ENCODE measurements at places on chromosomes 2 and 18.

DNA sequence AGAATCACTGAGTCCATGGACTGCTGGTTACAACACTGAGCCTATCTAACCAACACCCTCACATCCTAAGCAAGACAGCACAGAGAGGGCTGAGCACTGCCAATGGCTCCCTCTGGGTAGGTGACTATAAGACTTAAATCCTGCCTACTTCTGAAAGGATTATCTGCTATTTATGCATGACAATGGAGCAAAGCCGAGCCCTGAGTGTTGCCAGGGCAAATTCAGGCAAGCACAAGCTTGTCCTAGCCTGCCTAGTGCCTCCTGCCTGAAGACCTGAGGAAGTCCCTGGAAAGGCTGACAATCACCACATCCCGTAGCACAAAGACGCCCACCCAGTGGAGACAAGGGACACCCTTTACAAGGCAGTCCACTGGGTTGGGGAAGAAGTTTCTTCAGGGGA lies 129.7 kb downstream of the OSR1 start:
- no peak for DNase-seq

DNA sequence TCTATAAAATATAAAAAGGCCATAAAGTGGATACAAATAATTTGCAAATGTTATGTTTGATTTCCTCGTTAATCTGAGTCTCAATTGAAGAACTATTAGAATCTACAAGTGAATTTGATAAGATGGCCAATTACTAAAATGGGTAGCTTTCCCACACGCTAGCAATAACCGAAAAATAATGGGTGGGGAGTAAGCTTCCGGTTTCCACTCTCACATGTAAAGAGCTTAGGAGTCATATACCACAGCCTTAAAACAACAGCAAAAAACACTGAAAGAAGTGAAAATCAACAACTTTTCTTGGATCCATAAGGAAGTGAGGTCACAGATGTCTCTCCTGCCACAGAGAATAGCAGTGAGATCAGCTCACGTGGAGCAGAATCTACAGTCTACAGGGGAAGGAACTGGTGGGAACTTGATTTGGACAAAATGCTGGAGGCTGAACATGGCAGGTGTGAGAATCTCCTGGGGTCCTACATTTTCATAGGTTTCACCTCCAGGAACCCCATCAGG lies 18.6 kb downstream of the THAP4 start:
- DNase-seq, result no peak

- DNase-seq, result peak; percentile 78
These were observed at the start of gene METTL5 for GRCh38 chr2:169824373-169825333. Gene METTL5 (minus strand): TSS chr2:169824905. CDS start chr2:169824597, 308 bp downstream.

DNA sequence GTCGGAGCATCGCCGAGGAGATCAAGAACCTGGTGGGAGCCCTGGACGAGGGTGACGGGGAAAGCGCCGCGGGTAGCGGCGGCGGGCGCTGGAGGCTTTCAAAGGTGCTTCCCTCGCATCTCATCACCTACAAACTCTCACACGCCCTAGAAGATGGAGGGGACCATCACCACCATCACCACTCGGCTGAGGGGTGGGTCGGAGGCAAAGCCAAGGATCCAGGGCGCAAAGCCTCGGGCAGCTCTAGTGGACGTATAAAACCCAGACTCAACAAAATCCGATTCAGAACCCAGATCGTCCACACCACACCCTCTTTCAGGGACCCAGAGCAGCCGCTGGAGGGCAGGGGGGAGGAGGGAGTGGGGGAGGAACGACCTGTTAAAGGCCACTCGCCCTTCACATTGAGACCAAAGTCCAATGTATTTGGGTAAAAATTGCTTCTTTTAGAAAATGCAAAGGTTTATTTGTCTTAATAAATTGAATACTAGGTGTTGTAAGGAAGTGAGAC lies 1.5 kb downstream of the SOWAHC start:
- no peak for DNase-seq

DNA sequence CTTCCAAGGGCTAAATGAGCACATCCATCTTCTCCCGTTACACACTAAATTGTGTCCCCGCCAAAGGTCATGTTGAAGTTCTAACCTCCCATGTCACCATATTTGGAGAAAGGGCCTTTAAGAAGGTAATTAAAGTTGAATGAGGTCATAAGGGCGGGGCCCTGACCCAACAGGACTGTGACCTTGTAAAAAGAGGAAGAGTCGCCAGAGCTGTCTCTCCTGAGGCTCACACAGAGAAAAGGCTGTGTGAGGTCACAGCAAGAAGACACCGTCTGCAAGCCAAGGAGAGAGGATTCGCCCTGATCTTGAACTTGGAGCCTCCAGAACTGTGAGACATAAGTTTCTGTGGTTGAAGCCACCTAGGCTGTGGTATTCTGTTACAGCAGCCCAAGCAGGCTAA lies 24.1 kb downstream of the TRABD2A start:
- no peak for DNase-seq

- DNase-seq, result no peak
These were observed 2.7 kb upstream of the CROCC2 start for GRCh38 chr2:240903191-240904060.

GRCh38 chr2:25460261-25460905 lies 118.7 kb upstream of the DNMT3A start:
- no peak for DNase-seq

DNA sequence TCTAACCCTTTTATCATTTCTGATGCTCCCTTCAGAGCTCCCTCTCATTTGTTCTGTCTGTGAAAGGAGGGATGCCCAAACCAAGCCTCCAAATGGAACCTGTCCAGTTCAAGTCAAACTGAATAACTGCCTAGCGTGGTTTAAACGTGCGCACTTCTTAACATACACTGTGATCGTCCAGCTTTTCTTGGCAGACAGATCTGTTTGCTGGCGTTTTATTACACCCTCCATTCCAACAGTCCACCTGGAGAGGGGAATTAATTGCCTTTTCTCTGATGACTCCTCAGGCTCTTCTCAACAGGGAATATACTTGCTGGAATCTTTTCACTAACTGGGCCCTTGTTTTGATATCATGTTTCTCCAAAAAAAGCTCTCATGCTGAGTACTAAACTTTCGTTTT lies 379.2 kb upstream of the POU3F3 start:
- DNase-seq, result no peak

- peak; percentile 66 for DNase-seq
These were observed 15.6 kb upstream of the MAP3K20 start for GRCh38 chr2:173059971-173060461.

DNA sequence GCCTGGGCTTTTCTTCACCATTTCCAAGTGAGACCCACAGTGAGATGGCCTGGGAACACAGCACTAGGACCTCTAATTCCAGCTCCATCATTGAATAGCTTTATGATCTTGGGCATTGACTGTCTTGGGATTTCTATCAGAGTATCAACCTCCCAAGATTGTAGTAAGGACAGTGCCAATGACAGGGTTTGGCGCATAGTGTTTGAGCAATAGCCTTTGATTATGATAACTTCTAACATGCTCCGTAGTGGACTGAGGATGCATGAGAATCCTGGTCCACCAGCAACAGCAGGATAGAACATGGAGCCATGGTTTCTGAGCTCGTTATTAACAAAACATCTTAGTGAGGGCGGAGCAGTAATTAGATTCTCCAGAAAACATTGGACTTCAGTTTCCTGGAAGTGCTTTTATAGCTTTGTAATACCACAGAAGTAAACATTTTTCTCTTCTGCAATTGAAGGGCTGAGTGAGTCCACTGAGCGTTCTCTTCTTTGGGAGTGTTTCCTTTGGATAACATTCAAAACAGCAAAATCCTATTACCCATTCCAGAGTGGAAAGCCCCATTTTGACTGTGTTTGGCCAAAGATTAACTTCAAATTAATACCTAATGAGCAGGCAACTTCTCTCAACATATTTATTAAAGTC lies 63.7 kb downstream of the IL1R2 start:
- DNase-seq, result peak; percentile 86

GRCh38 chr2:166464187-166464586 lies 29.9 kb downstream of the SCN7A start:
- DNase-seq, result no peak

DNA sequence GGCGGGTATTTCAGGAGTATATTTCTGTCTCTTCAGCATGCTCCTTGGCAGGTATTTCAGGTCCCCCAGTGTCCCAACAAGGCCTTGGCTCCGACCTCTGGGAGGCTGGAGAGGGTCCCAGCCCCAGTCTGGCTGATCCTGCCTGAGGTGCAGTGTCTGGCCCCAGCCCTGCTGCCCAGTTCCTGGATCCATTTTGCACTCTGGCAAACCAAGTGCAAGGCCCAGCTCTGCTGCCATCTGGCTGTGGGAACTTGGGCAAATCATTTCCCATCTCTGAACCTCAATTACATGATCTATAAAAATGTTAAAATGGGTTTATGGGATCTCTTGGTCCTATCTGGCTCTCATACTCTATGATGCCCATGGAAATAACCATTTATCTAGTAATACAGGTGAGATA lies 63.6 kb downstream of the ZBTB7C start:
- no peak for DNase-seq

DNA sequence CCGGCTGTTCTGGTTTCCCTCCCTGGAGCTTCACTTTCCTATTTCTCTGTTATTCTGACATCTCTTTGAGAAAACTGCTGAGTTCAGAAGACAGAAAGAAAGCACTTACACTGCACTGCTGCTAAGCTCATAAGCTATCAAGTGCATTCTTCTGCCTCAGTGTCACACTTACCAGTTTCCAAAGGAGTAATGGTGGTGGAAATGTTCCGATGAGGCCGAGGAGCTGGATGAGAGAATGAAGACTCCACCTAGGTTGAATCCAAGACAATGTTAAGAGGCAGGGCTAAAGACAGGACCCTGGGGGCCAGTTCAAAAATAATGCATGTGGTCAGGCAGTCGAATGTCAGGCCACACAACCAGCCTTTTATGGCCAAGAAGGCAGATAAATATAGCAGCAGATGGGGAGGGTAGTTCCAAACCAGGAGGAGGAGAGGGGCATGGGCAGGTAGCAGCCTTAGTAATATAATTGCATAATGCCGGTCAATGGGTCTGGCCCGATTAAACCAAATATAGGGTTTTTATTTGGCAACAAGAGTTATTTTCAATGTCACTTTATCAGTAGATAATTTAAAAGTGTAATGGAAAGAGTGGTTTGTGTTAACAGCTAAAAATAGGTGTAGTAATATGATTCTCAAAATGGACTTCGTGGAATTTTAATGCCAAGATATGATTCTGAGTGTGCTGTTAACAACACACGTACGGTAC lies at the start of gene MYOM1:
Gene MYOM1, minus strand, starts transcription at position 338 of the 705 bp plus-strand sequence. CDS start 4,745 bp downstream, outside the sequence.
- DNase-seq, result no peak

DNA sequence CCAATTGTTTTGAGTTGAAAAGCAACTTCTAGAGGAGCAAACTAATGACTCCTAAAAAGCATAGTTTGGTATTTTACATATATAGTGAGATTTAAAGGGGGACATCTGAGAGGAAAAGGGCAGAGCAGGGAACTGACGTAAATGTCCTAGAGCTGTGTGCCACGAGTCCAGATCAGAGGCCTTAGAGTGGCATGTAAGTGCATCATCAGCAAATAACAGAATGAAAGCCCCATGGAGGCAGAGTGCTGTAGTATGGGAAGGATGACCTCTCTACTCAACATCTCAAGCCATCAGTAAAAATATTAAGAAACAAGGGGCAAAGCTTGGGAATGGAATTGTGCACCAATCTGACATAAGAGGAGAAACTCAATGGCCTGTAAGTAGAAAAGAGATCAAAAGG lies 31.4 kb downstream of the SCG2 start:
- no peak for DNase-seq

- no peak for DNase-seq
These were observed 185.8 kb downstream of the NDUFA10 start for GRCh38 chr2:239839306-239839705.

GRCh38 chr18:62606106-62606505 lies 83.3 kb downstream of the ZCCHC2 start:
- no peak for DNase-seq

DNA sequence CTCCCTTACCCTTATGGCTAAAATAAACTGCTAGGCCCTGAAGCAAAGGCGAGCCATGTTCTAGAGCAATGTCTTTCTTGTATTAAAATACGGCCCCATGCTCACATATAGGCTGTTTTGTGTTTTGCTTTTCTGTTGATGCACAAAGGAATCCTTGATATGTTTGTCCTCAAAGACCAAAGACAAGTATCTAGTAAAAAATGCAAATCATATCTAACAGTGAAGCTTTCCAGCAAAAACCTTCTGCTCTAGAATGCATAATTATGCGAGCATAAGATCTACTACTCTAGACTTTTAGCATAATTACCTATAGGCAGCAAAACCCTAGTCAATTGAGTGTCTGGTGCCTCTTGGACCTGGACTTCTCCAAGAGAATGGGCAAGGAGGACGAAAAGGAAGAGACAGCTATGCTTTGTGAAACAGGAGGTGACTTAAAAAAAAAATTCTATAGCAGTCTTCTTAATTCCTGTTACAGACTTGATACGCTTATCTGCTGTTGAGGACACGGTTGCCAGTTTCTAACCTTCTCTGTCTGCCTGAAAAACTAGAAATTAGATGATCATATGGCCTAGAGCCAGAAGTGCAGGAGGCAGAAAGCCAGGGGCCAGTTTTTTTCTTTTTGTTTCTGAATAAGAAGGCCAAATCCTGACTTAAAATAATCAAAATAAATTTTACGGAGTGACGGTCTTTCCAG lies 1.5 kb upstream of the AMMECR1L start:
- peak; percentile 40 for DNase-seq

- no peak for DNase-seq
These were observed 320.4 kb upstream of the REV1 start for GRCh38 chr2:99810225-99810624.

DNA sequence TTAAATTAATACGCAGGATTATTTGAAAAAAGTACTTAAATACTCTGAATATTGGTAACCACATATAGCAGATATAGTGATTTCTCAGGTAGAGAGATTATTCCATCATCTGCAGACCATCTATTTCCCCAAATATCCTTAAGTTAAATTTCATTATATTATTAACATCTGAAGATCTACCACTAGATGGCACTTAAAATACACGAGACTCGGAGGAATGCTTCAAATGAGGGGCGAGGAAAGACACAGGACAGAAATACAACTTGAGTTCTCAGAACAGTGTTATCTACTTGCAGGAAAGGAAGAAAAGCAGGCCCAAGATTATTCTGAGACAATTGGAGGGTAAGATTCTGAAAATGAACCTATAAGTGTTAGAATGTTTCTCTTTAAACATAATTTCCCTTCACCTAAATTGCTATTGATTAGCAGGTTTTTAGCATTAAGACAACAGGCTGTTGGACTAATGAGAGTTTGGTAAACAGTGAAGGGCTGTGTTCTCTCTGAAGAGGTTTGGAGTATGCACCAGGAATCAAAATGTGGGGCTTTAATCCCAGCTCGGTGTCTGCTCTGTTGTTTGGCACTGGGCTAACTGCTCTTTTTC lies 76.9 kb upstream of the GCFC2 start:
- DNase-seq, result peak; percentile 46

Measured in fibroblast of lung (primary cell).